ENCODE measurements at places on chromosomes 6 and 20.

GRCh38 chr6:165096868-165097267 is 212.5 kb downstream of the C6orf118 start:
- no peak for DNase-seq

DNA sequence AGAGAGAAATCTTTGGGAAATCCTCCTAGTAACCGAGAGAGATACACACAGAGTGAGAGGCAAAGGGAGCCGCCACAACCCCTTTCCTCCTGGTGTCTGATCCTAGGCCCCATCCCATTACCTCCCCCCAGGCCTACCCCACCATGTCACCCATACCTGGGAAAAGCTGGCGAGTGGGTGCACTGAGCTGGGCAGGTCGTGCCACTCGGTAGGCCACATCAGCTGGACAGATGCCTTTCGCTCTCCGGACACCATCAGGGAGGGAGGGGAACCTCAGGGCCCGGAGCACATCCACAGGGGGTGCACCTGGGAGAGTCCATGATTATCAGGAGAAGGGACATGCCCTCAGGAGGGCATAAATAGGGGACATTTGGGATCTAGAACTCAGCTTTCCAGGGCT is 3.1 kb downstream of the COL11A2 start:
- no peak for DNase-seq

- DNase-seq = no peak
Observed at GRCh38 chr6:50952092-50952907, 133.6 kb downstream of the TFAP2B start.

- DNase-seq = no peak
Observed at GRCh38 chr20:32056708-32057483, 4.9 kb downstream of the HCK start.

DNA sequence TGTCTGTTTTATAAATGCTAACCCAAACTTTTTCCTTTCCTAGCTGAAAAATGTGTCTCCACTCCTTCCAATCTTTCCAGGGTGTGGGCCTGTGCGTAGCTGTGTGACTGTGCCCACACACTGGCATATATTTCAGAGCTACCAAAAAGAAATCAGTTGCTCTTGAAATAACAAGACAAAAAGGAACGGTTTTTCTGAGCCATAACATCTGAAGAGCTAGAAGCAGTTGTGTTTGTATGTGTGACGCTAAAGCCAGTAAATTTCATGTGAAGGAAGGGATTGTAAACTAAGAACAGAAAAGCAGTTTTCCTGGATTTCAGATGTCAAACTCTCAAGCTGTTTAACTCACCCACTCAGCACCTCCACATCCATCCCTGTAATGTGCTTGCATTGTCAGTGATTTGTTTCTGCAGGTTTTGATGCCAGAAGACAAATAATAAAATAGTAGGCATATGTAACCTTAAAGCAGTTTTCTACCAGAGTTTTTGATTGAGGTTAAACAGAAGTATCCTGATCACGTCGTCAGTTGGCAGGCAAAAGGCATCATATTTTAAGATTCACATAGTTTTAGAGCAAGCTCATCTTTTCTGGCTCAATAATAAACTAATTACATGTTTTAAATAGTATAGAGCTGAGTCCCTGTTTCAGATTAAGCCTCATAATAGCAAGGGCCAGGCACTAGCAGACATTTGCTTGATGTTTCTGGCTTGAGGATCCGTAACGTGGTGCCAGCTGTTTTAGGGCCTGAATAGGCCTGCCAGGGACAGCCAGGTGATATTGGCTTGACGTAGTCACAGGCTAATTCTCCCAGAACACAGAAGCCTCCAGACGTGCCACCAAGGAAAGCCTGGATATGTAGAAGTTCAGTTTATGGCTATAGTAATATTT is 90.9 kb downstream of the FOXO3 start:
- no peak for DNase-seq

DNA sequence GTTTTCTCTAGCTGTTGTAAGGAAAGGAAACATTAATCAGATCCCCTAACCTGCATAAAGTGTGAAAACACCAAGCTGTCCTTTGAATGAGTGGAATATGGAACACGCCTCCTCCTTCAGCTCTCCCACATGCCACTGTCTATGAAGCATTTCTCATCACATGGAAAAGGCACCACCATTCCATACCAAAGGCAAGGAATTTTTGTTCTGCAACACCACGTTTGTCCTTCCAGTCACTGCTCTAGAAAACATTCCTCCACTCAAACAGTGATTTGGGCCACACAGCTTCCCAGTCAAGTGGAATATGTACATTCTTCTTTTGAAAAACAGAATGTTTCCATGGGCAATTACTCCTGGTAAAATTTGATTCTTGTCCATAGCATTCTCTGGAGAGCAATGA is 120.1 kb downstream of the OPRM1 start:
- no peak for DNase-seq

DNA sequence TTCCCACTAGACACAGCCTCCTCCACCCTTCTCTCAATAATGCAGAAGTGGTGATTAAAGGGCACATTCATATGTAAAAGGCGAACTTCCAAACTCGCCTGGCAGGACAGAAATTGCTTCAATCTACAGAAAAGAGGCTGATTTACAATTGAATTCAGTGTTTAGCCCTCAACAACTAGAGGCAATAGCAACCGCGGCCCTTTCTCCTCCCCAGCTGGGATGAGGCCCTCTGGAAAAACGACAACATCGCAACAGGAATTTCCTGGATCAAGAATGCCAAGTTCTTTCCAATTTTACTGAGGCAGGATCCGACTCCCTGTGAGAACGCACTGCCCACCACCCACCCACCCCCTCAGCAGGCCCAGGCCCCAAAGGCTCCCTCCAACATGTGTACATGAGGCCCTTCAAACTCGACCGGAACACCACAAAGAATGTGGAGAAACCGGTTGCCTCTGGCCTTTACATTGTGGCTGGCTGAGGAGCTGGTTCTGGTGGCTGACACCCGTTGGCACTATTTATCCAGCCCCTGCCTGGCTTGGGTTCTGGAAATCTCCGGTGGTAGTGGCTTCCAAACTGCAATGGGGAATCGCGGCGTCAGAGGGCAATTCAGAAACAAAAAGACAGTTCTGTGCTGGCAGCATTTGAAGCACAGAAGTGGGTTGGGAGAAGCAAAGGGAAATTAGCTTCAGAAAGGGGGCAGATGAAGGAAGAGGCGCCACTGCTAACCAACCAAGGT is 36.8 kb downstream of the ZMYND8 start:
- no peak for DNase-seq

DNA sequence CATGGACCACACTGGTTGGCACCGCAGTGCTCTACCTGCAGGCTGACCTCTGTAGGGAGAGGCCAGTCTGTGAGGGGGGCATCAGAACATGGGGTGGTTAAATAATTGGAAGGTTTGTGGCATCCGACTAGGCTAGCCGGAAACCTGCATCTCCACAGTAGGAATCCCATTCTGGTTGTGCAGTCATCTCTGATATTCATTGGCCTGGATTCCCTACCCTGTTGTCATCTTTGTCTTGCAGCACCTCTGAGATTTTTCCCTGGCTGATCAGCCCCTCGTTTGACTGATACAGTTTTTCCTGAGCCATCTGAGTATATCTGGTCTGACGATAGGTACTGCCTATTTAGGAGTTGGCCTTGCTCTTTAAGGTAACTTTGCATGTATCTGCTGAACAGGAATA is 259.4 kb downstream of the TMEM242 start:
- DNase-seq = no peak

DNA sequence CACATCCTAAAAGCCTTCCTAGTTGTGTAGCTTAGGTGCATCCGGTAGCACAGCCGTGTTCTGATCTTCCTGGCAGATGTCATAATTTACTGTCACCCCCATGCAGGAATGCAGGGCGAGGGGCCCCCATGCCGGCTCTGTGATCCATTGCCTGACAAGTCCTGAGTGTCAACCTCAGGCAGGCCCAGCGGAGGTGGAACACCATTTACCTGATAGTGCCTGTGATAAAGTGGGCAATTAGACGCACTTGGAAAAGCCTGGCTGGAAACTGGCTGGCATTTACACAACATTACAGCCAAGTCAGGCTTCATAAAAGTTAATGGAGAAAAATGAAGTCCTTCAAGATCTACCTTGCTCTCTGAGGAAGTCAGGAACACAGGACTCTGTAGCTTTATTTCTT is 521.4 kb upstream of the JAG1 start:
- no peak for DNase-seq

DNA sequence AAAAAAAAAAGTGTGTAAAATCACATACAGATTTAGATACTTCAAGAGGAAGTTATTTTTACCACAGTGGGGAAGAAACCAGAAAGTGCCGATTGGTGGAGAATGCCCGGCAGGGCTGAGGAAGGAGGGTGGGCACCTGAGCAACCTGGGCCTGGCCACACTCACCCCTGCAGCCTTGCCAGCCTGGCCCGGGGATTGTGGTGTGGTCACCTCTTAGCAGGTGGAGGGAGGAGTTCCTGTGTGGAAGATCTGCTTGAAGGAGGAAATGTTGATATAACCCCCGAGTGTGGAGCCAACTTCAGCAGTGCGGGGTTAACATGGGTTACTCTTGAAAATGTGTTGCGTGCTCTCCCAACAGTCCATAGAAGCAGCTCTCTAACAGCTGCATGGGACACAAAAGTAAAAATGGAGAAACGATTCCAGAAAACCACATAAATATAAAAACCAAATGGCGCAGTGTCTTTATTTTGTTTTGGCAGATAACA is 14.7 kb downstream of the UST start:
- no peak for DNase-seq

GRCh38 chr6:45454008-45454911 is 76.5 kb upstream of the SUPT3H start:
- no peak for DNase-seq

GRCh38 chr6:150377211-150377781 is 8.5 kb downstream of the IYD start:
- DNase-seq = no peak
